ENCODE measurements at places on chromosomes 12 and 14. TPM values are rescaled to one million over a fixed set of nuclear protein-coding genes. Genes with fewer than 3 reads are reported as not detected.

TAPBPL gene
- polyA plus RNA-seq: 16.5 TPM

POP5 gene
- polyA plus RNA-seq: 39.4 TPM

PIANP gene
- polyA plus RNA-seq: 1.2 TPM

NR4A1 gene
- 41.7 TPM for polyA plus RNA-seq

RIMBP2 gene
- polyA plus RNA-seq: 2.7 TPM

GLT1D1 gene
- 0.16 TPM for polyA plus RNA-seq

TMEM260 gene
- polyA plus RNA-seq: 12.8 TPM

KLRK1 gene
- 0.54 TPM for polyA plus RNA-seq

ADGRD1 gene
- 28.3 TPM for polyA plus RNA-seq

HPD gene
- 4.0 TPM for polyA plus RNA-seq

KIF5A gene
- polyA plus RNA-seq: 0.48 TPM

BRF1 gene
- 20.4 TPM for polyA plus RNA-seq

MAP1LC3B2 gene
- 2.2 TPM for polyA plus RNA-seq
